AG04450 (cell line): ENCODE measurements at places on chromosomes 3 and 15.
A peak's percentile ranks its signal among the peaks of the same experiment; 100 is the strongest.

DNA sequence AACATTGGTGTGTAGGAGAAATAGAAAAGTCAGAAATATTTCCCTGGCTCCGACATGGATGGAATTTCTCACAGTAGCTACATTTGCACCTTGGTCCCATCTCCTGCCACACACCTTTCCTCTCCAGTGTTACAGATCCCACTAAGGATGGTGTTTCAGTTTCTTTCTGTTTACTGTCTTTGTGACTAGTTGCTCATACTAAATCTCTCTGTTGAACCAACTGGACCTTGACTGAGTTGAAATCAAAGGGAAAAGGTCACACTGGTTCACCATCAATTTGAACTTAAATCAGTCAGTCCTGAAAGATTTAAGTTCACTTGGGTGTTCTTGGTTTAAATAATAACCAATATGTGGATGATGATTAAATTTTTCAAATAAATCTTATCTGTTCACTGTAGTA lies 754.2 kb downstream of the OTOL1 start:
- DNase-seq = no peak

GRCh38 chr3:100089812-100090668 lies 24.3 kb downstream of the FILIP1L start:
- DNase-seq = peak; percentile 27

- no peak for DNase-seq
These were observed at the start of gene CD200R1 for GRCh38 chr3:112974894-112975293. Gene CD200R1, minus strand, starts transcription at chr3:112975103. Its CDS starts 246 bp downstream, at chr3:112974857.

DNA sequence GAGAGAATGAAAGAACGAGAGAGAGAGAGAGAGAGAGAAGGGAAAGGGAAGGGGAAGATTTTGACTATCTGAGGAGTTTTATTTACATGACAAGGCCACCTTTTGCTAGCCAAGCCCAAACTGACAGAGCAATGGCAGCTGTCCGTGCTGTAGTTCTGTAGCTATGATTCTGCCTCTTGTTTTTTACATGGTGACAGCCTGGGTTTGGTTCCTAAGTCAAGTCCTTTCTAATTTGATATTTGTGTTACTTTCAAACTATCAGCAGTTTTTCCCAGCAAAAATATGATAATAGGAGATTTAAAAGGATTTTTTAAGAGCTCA lies 26.3 kb upstream of the MFGE8 start:
- DNase-seq = no peak

GRCh38 chr3:45205126-45205525 lies 21.0 kb downstream of the TMEM158 start:
- DNase-seq = no peak

GRCh38 chr15:72339777-72340177 lies 19.8 kb upstream of the CELF6 start:
- DNase-seq = peak; percentile 80

- DNase-seq = no peak
These were observed 12.3 kb downstream of the RHOA start for GRCh38 chr3:49399461-49399860.

DNA sequence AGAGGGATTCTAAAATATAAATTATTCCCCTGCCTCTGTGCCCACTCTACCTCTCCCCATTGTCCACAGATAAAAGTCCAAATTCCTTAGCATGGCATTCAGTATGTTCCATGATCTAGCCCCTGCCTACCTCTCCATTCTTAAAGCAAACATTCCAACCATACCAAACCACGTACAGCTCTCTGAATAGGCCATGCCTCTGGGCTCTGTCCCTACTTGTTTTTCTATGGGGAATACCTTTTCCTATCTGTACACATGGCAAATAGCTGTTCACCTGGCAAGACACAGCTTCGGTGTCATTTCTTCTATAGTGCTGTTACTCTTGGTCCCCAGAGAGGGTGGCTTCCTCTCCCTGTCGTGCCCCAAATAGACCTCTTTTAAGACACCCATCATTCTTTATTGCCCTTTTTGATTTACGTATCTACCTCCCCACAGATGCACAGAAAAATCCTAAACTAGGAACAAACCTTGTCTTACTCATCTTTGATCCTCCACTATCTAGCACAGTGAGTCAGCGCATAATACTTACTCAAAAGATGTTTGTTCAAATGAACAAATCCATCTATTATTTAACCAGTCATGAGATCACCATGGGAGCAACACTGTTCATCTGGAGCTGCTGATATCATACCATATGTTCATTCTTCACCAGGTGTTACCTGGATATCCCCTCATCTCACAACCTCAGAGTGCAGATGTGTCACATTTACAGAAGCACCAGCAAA lies 329.8 kb downstream of the THSD4 start:
- no peak for DNase-seq

GRCh38 chr15:100516643-100517512 lies 11.9 kb downstream of the CERS3 start:
- no peak for DNase-seq

DNA sequence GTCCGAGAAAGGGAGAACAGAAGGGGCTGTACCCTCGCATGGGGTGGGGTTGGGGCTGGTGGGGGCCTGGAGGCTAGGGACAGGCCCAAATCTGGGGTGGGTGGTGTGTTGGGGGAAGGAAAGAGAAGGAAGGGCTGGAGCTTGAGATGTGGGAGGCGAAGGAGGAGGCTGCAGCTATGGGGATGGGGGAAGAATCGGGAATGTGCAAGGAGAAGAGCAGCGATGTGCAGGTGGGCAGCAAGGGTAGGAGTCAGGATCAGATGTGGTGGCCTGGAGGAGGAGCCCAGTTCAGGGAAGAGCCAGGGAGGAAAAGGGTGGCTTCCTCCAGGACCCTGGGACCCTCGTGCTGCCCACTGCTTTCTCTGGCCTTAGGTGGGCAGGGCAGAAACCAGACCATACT lies 21.2 kb downstream of the ZNF35 start:
- no peak for DNase-seq

GRCh38 chr15:39621976-39622375 lies 41.1 kb downstream of the THBS1 start:
- DNase-seq = no peak

DNA sequence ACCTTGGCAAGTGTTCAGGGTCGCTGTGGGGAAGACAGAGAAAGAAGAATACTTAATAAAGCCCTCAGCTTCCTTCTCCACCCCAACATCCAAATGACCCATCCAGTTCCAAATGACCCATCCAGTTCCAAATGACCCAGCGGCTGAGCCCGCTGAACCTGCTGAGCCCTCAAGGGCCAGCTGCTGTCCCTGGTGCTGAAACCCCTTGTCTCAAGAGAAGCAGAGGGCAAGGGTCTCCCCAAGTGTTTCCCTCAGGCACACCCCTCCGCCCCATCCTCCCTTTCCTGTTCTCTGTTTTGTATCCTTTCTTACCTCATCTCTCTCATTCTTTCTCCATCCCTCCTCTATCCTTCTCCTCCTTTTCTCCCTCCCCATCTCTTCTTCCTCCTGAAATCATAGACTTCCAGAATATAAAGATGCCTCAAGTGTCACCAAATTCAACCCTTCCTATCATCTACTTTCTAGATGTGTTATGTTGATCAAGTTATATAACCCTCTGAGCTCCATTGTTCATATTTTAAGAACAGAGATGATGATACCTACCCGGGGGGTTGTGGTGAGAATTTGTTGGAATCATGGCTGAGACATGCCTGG lies 29.0 kb downstream of the CCDC33 start:
- DNase-seq = no peak

GRCh38 chr3:99872923-99873254 lies 55.2 kb downstream of the CMSS1 start:
- no peak for DNase-seq

DNA sequence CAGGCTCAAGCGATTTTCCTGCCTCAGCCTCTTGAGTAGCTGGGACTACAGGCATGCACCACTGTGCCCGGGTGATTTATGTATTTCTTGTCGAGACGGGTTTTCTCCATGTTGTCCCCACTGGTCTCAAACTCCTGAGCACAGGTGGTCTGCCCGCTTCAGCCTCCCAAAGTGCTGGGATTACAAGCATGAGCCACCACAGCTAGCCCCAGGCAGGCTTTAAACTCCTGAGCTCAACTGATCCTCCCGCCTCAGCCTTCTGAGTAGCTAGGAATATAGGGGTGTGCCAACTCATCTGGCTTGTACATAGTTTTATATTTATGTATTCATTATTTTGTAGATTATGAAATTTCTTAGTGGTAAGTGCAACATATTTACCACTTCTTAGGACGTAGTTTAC lies 198.8 kb upstream of the MCTP2 start:
- DNase-seq = no peak

- DNase-seq = no peak
These were observed 51.1 kb downstream of the SYNM start for GRCh38 chr15:99155961-99156443.

DNA sequence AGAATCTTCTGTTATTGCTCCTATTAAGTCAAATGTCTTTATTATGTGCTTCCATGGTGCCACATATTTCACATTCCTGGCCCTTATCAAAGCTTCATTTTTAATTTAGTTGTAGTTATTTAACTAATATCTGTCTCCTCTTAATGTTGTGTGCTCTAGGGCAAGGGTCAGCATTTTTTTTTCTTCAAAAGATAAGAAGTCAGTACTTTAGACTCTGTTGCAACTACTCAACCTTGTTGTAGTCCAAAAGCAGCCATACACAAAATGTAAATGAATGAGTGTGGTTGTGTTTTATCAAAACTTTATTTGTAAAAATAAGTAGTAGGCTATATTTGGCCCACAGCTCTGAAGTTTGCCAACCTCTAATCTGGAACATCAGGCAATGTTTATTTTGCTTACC lies 394.7 kb upstream of the CBLB start:
- DNase-seq = no peak

- no peak for DNase-seq
These were observed 30.7 kb downstream of the CLEC3B start for GRCh38 chr3:45056608-45057301.
